ENCODE measurements at places on chromosomes 4 and X.

- no peak for DNase-seq
These were observed 111.4 kb downstream of the VSIG4 start for GRCh38 chrX:65928522-65928921.

GRCh38 chrX:120568035-120568434, 7.3 kb upstream of the CUL4B start:
- DNase-seq: no peak

DNA sequence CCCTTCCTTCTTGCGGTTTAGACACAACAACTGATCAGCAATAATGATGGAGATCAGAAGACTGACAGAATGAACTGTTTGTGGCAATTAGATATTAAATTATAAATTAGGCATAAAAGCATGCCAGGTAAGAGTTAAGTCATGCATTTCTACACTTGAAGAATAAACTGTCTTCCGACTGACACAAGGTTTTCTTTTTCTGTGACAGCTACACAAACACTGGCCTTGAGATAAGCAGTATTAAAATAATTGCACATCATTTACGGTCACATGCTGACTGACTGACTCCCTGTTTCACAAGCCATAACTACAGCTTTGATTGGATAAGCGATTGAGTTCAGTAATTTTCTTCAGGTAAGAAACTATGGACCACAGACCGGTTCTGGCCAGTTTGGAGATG, 56.2 kb downstream of the UBE2NL start:
- DNase-seq: no peak

DNA sequence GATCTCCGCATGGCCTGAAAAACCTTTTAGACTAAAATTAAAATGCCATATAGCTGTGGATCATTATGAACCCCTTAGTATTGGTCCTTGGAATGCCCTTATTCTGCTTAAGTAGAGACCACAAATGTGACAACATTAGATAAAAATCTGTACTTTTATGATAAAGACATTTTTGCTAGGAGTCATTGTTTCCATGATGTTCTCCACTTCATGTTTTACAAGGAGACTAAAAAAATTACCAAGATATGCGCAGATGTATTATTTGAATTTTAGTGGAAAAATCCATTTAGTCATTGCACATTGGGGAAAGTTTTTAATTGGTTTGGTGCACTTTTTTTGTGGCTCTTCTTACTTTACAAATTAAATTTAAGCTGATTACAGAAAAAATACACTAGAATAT, 85.1 kb upstream of the HPRT1 start:
- no peak for DNase-seq

GRCh38 chr4:33160126-33160525, 2440.0 kb downstream of the PCDH7 start:
- no peak for DNase-seq

GRCh38 chr4:185718578-185719499, 93.2 kb downstream of the SORBS2 start:
- DNase-seq: no peak

GRCh38 chr4:156442912-156443311, 489.2 kb upstream of the CTSO start:
- DNase-seq: no peak

DNA sequence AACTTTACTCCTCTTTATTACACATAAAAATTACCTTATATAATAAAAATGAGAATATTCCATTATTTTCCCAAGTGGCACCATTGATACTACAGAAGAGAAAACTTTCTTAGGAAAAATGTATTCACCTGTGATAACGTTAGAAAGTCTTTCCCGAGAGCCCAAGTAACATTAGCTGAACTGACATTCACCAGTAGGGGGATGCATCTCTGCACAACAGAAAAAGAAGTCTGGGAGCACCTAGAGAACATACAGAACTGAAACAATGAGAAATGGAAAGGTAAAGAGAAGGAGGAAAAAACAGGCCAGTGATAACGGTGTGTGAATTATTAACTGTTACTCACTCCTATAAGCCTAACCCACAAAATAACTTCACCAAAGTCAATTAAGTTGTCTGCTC, 423.3 kb downstream of the CENPC start:
- DNase-seq: no peak

GRCh38 chrX:49237060-49237459, 1.8 kb downstream of the CCDC22 start:
- no peak for DNase-seq

DNA sequence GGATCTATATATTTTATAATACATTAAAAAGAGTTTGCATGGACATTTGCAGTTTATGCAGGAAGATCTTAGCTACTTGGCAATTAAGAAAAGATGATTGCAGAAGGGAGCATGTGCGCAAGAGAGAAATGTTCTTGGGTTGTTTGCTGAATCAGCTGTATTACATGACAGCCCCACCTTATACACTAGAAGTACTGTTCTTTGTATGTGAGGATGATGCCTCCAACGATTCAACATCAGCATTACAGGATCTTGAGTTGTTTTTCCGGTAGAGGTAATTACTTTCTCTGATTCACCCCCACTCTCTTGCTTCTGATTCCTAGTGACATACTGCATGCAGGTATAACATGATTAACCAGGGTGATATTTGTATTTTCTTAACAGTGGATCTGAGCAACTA, 140.8 kb downstream of the PCDH7 start:
- no peak for DNase-seq

- no peak for DNase-seq
These were observed 408.2 kb downstream of the ARHGAP24 start for GRCh38 chr4:85883180-85883579.

DNA sequence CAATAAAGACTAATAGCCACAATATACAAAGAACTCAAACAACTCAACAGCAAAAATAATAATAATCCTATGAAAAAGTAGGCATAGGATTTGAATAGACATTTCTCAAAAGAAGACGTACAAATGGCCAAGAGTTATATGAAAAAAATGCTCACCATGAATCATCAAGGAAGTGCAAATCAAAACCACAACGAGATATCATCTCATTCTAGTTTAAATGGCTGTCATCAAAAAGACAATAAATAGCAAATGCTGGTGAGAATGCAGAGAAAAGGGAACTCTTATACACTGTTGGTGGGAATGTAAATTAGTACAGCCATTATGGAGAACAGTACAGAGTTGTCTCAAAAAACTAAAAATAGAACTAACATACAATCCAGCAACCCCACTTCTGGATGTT, 18.8 kb downstream of the TLR6 start:
- no peak for DNase-seq

- no peak for DNase-seq
These were observed 37.2 kb upstream of the PTPN13 start for GRCh38 chr4:86556791-86557415.

- no peak for DNase-seq
These were observed 22.9 kb downstream of the PLRG1 start for GRCh38 chr4:154527308-154527707.

GRCh38 chrX:43693602-43694406, 37.7 kb downstream of the MAOA start:
- no peak for DNase-seq

GRCh38 chrX:45258731-45259402, 58.2 kb upstream of the DIPK2B start:
- no peak for DNase-seq

DNA sequence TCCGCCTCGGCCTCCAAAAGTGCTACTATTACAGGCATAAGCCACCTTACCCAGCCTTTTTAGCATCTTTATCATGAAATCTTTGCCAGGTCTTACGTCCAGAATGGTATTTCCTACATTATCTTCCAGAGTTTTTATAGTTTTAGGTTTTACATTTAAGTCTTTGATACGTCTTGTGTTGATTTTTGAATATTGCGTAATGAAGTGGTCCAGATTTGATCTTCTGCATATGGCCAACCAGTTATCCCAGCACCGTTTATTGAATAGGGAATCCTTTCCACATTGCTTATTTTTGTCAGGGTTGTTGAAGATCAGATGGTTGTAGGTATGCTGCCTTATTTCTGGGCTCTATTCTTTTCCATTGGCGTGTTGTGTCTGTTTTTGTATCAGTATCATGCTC, 349.6 kb downstream of the KCTD8 start:
- DNase-seq: no peak

DNA sequence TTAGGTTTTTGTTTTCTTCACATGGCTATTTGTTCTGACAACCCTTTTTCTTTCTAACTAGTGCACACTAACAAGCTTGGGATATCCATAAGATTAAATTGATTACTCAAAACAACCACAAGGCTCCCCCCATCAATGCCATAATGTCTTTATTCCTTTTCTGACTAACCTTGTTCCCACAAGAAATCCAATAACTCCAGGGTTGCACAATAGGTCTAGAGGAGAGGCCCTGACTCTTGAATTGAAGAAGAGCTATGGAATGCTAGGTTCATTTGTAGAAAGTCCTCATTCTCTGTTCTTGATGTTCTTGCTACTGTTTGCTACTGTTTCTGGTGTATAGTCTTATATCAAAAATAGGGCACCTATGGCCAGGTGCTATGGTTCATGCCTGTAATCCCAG, 71.0 kb downstream of the PRRG1 start:
- no peak for DNase-seq
